ENCODE measurements at places on chromosomes 4 and X.

- DNase-seq, result no peak
These were observed 18.0 kb upstream of the STAG2 start for GRCh38 chrX:123943488-123943887.

DNA sequence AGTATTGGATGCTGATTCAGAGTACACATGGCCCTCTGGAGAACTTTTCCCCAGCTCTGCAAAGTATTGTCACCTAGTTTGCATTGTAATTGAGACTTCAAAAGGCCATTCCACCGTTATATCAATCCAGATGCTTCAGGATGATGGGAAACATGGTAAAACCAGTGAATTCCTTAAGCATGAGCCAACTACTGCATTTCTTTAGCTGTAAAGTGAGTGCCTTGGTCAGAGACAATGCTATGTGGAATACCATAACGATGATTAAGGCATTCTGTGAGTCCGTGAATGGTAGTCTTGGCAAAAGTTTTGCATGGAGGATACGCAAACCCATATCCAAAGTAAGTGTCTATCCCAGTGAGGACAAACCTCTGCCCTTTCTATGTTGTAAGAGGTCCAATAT is 355.2 kb downstream of the DCAF12L2 start:
- DNase-seq, result no peak

GRCh38 chr4:67954890-67955289 is 8.4 kb downstream of the TMPRSS11A start:
- no peak for DNase-seq

DNA sequence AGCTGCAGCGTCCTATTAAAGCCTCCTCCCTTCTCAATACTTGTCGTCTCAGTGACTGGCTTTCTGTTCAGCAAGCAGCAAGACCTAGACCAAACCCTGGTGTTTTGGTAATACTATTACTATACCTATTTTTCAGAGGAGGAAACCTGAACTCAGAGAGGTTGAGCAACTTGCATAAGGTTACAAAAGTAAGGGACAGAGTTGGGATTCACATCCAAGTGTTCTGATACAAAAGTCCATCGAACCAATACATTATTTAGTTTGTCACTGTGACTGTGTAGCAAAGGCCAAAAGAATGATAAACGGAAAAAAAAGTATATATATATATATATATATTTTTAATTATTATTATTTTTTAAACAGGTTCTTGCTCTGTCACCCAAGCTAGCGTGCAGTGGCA is 29.9 kb upstream of the KLHL8 start:
- no peak for DNase-seq

DNA sequence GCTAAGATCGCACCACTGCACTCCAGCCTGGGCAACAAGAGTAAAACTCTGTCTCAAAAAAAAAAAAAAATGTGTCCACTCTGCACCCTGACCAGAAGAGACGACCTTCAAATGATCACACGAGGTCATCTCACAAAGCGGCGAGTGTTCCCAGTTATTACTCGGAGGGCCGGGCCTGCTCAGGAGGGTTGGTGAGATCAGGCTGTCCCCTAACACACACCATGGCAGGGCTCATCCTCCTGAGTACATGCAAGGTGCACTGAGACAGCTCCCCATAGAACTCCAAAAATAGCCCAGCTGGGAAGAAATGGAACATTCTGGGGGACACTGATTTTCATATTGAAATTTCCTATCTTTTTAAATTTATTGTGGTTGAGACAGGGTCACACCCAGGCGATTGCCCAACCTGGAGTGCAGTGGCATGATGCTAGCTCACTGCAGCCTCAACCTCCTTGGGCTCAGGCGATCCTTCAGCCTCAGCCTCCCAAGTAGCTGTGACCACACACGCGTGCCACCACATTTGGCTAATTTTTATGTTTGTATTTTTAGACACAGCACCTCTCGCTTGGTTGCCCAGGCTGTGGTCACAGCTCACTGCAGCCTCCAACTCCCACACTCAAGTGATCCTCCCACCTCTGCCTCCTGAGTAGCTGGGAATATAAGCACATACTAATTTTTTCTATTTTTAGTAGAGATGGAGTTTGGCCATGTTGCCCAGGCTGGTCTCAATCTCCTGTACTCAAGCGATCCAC is 51.5 kb downstream of the DHRSX start:
- DNase-seq, result no peak

DNA sequence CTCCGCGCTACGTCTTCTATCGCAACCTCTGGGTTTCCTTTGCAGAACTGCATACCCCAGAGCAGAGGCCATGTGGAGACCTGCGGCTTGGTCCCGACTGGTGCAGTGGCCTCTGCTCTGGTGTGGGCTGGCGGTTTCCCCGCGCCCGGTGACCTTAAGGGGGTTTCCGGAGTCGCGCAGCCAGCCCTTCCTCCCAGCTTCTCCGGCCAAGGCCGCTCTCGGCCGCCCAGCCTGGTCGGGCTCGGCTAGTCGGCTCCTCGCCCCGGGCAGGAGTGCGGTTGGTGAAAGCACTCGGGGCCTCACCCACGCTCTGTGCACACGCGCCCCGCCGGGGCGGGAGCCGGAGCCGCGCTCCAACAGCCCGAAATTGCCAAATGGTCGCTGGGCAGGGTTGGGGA is 84.9 kb downstream of the BCOR start:
- DNase-seq, result peak; percentile 43

DNA sequence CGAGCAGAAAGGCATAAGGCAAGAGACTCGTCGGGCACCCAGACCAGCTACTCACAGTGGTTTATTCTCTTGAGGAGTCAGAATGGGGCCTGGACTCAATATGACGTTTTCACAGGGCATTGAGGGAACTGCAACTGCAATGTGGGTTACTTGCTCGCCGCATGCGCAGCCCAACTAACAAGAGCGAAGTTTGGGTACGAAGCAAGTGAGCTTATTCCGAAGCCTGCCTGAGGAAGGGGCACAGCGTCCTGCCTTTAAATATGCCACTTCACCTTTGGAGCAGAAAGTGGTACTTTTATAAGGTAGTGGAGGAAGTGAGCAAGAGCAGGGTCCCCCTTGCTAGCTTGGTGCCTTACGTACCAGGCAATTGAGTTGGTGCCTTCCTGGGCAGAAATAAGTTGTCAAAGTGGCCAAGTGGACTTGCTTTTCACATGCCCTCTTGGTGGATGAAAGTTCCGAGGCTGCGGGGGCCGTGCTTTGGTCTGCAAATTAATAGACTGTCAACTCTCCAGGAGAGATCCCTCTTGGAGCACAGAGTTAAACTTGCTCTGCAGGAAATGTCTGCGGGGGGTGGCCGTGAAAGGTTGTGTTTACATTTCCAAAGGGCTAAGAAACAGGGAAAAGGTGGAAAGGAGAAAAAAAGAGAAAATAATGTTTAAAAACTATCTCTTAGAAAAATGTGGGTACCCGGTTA is 480.4 kb downstream of the TRIML1 start:
- DNase-seq, result no peak
